ENCODE measurements at places on chromosomes 2 and 18. TPM values are rescaled to one million over a fixed set of nuclear protein-coding genes. Genes with fewer than 3 reads are reported as not detected.

GRCh38 chr18:10768221-10768620 is 242.4 kb downstream of the NAPG start:
- DNase-seq, result no peak

CCL20 gene
- total RNA-seq, result 1.2 TPM

RTKN gene
- total RNA-seq, result 77.3 TPM

DNA sequence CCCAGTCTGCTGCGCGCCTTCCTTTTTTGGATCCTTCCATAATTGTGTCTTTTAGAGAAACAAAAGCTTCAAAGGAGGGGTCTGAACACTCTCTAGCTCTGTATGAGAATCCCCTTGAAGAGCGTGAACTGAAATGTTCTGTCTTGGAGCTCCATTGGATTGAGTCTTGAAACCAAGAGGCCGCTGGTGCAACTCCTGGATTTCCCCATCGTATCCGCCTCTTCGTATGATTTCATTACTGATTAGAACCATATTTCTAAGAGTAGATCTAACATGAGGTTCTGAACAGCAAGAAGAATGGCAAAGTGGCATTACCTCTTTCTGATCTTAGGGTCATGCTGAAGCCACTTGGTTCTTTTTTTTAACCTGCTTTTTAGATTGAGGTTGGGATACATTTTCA is 31.4 kb upstream of the NRP2 start:
- DNase-seq, result no peak

LBX2 gene
- 1.3 TPM for total RNA-seq

DNA sequence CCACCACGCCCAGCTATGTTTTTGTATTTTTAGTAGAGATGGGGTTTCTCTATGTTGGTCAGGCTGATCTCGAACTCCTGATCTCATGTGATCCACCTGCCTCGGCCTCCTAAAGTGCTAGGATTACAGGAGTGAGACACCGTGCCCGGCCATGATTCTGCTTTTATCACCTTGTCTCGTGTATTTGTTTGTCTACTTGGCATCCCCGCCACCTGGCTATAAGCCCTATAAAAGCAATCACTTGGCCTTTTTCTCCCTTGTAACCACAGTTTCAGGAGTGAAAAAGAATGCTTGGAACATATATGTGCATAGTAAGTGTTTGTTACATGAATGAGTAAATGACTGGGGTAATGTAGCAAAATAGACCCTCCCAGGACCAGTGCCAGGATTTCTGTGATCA is 77.5 kb upstream of the PAPOLG start:
- no peak for DNase-seq
